Jurkat, Clone E6-1 (cell line): ENCODE measurements at places on chromosomes 13 and 19.

- DNase-seq, result peak; percentile 88
Measured at GRCh38 chr13:79194272-79194671, 211.8 kb downstream of the RBM26 start.

- DNase-seq, result no peak
Measured at GRCh38 chr19:5672708-5673459, 7.4 kb downstream of the MICOS13 start.

DNA sequence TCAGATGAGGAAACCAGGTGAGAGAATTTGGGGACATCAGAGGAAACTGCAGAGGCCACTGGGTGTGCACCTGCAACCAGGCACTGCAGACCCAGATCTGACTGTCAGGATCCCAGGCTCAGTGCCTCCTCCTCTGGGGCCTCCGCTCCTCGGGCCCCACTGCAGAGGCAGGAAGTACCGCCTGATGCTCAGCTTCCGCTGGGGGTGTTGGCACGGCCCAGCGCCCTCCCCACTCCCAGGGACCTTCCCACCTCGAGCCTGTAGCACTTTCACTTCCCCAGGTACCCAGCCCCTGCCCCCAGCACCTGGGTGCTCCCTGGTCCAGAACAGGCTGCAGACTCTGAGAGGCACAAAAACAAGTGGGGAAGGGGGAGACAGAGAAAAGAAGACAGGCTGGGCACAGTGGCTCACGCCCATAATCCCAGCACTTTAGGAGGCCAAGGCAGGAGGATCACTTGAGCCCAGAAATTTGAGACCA, 1.4 kb upstream of the CD37 start:
- peak; percentile 68 for DNase-seq

- DNase-seq, result no peak
Measured at GRCh38 chr13:111371720-111372119, 51.3 kb downstream of the TEX29 start.

DNA sequence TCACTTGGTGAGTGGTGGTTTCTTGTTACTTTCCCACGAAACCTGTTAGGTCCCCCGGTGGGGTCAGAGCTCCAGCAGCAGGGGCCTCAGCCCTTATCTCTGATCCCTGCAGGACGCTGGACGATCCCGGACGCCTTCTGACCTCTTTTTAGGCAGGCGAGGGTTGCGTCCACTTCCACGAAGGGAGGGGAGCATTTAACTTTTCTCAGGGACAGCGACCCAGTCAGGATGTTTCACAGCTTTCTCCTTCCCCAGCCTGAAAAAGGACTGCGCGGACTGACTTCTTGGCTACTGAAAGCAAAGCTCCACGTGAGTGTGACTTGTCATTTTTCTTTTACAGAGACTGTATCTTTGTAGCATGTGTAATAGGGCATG, 692 bp downstream of the ZNF234 start:
- no peak for DNase-seq

GRCh38 chr19:58572026-58572817, 913 bp downstream of the MZF1 start:
- no peak for DNase-seq

GRCh38 chr19:46845959-46846459, 4.6 kb downstream of the AP2S1 start:
- no peak for DNase-seq
